CD4-positive, alpha-beta T cell treated with Interleukin-2 at 100 ng/mL for 4 hours (primary cell): ENCODE measurements at places on chromosomes 6 and 20.

- DNase-seq, result no peak
Measured at GRCh38 chr20:2149507-2149906, 47.9 kb downstream of the STK35 start.

DNA sequence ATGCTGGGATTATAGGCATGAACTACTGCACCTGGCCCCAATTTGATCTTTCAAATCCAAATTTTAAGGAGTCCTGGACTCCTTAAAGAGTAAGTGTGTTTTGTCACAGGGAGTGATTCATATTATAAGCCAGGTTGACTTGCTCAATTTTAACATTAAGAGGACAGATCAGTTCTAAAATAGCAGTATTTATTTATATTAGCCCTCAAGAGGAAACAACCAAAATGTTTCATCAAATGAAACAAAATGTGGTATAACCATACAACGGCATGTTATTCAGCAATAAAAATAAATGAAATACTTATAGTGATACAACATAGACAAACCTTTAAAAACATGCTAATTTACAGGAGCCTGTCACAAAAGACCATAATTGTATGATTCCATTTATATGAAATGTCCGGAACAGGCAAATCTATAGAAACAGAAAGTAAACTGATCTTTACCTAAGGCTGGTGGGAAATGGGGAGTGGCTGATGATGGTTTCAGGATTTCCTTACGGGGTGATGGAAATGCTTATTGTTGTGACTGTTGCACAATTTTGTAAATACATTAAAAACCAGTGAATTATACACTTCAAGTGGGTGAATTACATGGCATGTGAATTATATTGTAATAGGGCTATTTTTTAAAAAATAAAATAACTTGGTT is 637.4 kb downstream of the MMUT start:
- no peak for DNase-seq

- no peak for DNase-seq
Measured at GRCh38 chr6:88294702-88295101, 128.6 kb upstream of the CNR1 start.

DNA sequence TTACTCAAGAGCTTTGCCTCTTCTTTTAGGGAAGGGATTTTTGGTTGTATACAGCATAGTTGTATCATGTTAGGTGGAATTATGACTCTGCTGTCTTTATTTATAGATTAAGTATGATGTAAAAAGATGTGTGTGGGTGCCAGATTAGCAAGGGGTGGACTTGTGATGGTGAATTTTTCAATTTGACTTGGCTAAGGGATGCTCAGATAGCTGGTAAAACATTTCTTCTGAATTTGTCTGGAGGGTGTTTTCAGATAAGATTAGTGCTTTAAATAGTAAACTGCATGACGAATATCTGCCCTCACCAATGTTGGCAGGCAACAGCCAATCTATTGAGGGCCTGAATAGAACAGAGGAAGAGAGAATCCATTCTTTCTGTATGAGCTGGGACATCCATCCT is 173.3 kb upstream of the TNFAIP3 start:
- DNase-seq, result no peak
